Cortex of kidney (tissue), 1 donor: ENCODE measurements at places on chromosomes 4 and X.

- no peak for DNase-seq
Measured at GRCh38 chrX:111504941-111505340, 6.5 kb upstream of the SERTM2 start.

GRCh38 chr4:48827622-48828021 is 3.3 kb upstream of the OCIAD1 start:
- no peak for DNase-seq

- DNase-seq = no peak
Measured at GRCh38 chr4:101067383-101067782, 279.9 kb downstream of the PPP3CA start.

- no peak for DNase-seq
Measured at GRCh38 chr4:186728631-186729271, 5.1 kb upstream of the FAT1 start.

- no peak for DNase-seq
Measured at GRCh38 chr4:94534401-94535312, 82.9 kb downstream of the PDLIM5 start.

DNA sequence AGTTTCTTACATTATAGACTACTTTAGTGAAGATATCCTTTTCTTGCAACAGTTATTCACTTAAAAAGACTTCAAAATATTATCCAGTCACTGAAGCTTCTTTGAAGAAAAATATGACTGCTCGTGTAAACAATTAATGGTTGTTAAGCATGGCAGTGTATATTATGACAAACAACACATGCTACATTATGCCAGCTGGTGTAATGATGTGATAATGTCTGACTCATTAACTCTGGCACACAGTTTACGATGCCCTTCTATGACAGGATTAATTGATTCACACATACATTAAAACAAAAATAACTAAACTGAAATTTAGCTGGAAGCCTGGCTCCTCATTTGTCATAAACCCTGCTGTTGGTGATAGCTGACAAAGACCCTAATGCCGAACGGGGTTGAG is 22.4 kb downstream of the GK2 start:
- DNase-seq = no peak

DNA sequence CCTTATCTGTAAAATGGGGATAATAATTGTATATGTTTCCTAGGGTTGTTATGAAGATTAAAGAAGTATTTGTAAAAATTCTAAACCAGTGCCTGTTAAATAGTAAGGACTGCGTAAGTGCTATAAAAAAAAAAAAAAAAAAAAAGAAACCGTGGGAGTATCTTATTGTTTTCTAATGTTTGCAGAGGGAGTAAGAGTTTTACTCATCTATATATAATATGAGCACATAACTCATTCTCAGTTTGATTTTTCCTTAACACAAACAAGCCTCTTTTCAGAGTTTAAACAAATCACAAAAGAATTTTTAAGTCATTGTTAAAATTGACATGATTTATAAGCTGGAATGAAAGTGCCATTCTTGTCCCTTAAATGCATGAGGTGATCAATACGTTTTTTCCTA is 104.9 kb downstream of the AMELX start:
- DNase-seq = no peak

- DNase-seq = no peak
Measured at GRCh38 chrX:11944501-11944900, 186.5 kb downstream of the MSL3 start.

DNA sequence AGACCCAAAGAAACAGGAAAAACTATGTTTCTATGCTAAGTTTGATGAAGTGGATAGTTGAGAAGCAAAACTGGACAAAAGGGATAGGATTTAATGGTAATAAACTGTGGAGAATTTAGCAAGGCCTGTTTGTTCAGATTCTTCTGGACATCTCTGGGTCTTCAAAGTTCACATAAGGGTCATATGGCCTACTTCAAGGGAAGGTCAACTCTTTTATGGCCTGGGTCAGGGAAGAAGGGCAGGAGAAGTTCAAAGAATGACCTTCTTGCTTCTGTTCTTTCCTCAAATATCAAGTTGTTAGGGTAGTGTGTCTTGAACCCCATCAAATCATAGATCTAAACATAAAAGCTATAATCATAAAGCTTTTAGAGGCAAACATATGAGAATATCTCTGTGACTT is 102.7 kb downstream of the SOWAHB start:
- DNase-seq = no peak

DNA sequence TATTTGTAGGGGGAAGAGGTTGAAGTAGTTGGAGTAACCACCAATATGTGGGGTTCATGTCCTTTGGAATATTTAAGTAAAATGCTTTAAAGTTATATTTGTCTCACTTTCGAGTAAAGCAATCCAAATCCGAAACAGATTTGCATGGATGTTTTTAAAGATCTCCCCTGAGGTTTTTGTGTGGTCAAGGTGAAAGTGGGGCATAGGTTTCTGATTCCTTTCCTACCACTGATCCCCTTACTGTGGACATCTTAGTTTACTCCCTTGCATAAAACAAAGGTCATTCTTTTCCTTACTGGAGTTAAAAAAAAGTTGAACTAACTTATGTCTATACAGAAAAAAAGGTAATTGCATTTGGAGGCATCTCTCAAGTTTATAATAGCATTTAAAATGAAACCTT is 71.9 kb upstream of the PHOX2B start:
- no peak for DNase-seq

DNA sequence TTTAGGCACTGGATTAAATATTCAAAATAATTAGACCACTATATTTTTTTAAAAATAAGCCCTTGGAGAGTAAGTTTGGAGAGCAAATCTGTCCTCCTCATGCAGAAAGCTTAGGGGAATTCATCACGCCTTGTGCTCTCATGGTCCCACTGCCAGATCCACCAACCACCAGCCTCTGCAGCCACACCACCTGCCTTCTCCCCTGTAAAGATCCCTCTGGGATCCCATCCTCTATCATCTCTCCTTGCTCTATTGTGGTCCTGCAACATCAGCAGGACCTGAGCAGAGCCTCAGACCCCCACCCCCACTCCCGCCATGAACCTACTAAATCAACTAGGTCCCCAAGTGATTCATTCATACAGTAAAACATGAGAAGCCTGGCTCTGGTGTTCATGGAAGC is 482.6 kb upstream of the GALNT7 start:
- DNase-seq = no peak

DNA sequence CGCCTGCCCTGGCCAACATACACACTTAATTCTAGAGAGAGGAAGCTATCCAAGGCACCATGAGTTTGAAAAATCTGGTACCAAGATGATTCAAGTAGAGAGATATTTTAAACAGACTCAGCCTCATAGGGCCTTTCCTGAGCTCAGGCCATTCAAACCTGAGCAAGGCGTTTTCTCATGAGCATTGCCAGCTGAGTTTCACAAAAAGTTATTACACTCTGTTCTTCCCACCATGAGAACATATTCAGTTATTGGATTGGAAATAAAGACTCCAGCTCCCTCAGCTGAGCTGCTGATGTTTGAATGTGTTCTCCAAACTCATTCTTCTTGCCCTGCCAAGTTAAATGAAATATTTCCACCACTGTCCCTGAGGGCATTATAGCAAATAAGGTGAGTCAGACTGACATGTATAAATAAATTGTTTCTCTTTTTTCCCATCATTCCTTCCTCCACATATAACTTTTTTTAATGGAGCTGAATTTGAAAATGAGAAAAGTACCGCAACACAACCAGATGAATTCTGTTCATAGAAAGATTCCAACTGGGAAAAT is 429.6 kb downstream of the RAB28 start:
- no peak for DNase-seq

- no peak for DNase-seq
Measured at GRCh38 chrX:55057675-55058249, 17.1 kb upstream of the PAGE2B start.

DNA sequence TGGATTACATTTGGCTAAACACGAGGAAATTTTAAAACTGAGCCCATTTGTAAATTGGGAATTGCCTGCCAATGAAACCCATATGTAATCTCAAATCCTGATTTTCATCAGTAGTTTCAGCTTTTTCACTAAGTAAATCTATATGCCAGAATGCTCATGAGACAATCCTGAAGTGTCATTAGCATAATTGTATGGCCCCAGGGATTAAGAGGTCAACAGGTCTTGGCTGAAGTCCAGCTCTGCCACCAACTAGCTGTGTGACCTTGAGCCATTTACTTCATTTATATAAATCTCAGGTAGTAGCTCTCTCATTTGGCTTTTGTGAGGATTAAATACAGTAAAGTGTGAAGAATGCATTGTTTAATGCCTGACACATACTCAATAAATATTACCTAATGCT is 320.5 kb upstream of the EMCN start:
- no peak for DNase-seq

DNA sequence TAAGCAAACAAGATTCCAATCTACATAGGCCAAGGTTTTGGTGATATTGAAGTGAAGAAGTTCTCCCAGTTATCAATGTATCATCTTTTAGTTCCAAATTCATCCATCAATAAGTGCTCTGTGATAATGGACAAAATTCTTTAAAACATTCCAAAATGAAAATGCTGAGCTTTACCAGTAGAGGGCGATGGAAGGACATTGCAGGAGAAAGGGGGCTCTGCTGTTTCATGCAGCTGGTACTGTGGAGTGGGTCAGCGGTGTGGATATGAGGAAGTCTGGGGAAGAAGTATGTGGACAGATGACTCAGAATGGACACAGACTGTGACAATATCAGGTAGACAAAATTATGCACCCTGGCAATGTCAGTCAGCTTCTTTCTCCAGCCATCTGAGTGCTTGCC is 46.6 kb upstream of the HS6ST2 start:
- no peak for DNase-seq

DNA sequence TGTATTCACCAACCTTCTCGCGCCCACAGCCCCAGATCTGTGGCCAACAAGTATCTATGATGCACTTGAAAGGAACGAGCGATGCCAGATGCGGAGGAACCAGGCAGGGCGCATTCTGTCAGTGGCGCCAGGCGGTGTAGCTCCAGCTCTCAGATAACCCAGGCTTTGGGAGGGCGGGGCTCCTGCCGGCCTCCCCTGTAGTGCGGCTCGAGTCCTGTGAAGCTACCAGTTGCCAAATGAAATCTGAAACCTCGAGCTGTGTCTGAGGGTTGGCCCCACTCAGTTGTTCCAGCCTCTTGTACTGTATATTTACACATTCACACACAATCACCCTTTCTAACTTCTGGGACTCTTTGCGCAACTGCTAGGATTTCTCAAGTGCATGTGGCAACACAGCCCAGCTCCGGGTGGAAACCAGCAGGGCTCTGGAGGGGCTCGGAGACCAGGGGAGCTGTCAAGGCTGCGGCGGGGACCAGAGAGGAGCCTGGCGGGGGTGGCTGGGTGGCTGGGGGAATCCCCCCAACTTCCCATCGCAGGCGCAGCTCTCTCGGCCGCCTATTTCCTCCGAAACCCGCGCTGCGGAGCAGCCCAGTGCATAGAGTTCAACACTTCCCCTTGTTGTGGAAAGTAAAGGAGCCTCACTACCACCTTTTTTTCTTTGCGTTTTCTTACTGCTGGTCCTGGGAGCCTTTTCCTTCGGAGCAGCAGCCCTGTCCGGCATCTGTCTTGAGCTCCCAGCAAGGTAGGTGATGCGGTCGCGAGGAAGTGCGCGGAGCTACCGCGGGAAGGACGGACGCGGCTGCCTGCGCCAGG is at the start of gene ARHGAP24:
Gene ARHGAP24, plus strand, starts transcription at position 333 of the 813 bp plus-strand sequence.
- no peak for DNase-seq

DNA sequence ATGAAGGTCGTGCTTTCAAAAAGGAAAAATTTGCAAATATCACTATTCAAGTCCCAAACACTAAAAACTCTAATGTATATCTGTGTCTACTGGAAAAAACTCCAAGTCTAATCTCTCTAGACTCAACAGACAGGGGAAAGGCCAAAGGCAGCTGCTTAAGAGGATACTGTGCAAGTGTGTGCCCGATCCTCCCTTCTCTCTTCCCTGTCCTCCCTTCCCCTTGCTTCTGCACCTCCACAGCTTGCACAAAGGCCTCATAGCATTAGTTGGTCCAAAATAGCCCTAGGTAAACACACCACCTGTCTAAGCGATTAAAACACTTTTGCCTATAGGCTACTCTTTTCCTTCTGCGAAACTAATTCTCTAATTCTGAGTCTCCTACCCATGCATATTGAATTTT is 10.6 kb downstream of the C4orf54 start:
- DNase-seq = no peak

- DNase-seq = no peak
Measured at GRCh38 chrX:49117581-49117980, 6.0 kb downstream of the GPKOW start.

GRCh38 chr4:80185787-80186548 is 11.3 kb upstream of the PRDM8 start:
- no peak for DNase-seq

- DNase-seq = no peak
Measured at GRCh38 chrX:122389005-122389404, 795.1 kb upstream of the GRIA3 start.
